Activated CD4-positive, alpha-beta T cell treated with anti-CD3 and anti-CD28 coated beads, Interleukin-2, amount 10 ng/mL, durations not matched to agents 24 days and 14 days (primary cell): ENCODE measurements at places on chromosomes 1 and 21. TPM values are rescaled to one million over a fixed set of nuclear protein-coding genes. Genes with fewer than 3 reads are reported as not detected.

The TBX19 gene
- 2.5 and 3.2 TPM in 2 replicates for total RNA-seq

The KNCN gene
- not detected in 2 replicates for total RNA-seq

The FNDC10 gene
- total RNA-seq, result 14.3 and 15.9 TPM in 2 replicates

The KCND3 gene
- 0.07 TPM in 1 of 2 replicates, not detected in the other for total RNA-seq

The PRAMEF18 gene
- not detected in 2 replicates for total RNA-seq

The PTGFRN gene
- 35.4 and 35.6 TPM in 2 replicates for total RNA-seq

DNA sequence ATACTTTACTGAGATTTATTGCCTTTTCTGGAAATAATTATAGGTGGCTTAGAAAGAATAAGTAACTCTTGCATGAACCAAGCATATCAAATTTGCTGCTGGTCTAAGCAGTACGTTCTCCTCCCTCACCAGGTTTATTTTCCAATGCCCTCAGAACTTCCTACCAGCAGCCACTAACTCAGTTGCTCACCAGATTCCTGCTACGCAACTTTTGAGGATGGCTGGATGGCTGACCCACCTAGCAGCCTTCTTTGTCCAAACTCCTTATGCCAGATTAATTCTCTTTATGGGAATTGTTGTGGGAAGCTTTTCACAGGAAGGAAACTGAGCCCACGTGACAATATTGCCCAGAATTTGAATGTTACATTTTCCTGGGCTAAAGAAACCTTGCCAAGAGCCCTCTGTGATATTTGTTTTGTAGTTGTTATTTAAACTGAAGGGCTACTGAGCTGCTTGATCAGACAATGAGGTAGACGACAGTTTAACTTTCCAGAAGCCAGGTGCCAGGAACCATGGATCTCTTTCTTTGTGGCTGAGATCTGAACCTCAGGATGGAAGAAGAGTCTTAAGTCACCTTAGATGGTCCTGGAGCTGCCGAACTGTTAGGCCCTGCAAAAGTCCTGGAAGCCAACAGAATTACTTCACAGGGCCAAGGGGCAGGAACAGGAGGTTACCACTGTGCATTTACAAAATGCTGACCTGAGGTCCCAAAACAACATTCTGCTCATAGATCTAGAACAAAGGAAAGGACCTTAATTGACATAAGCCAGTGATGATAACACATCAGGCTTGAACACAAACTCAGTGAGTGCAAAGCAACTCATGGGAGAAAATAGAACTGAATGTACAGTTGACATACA lies 85.5 kb upstream of the ATP1A1 start:
- DNase-seq, result no peak

DNA sequence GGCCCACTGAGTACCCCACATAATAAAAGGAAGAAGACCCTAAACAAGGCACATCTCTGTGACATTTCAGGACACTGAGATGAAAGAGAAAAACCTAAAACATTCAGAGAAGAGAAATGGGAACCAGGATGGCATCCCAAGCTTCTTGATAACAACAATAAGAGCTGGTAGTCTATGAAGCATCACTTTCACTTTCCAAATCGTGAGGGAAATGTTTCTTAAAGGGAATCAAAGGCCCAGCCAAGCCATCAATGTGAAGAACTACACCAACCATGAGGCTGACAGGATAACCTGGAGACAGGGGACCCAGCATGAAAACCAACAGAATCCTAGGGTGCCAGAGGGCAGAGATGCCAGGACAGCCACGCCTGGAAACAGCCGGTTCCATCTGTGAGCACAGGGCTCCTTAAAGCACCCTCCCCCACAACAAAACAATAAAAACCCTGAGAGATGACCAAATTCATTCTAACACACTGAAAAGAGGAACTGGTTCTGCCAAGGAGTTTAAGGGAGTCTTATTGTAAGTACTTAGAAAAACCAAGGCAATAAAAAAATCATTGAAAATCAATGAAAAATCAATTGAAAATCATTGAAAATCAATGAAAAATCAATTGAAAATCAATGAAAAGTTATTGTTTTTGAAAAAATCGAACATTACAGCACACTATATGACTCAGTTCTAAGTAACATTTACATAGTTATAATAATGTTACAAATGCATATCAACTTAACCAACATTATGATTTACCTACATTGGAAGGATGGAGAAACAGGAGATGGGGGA lies 141.5 kb upstream of the ERG start:
- DNase-seq, result no peak

GRCh38 chr1:94025383-94026340 lies 95.3 kb downstream of the ABCA4 start:
- DNase-seq, result peak; percentile 65

- peak; percentile 69 for DNase-seq
Measured at GRCh38 chr1:21325231-21325718, 35.0 kb upstream of the ECE1 start.

DNA sequence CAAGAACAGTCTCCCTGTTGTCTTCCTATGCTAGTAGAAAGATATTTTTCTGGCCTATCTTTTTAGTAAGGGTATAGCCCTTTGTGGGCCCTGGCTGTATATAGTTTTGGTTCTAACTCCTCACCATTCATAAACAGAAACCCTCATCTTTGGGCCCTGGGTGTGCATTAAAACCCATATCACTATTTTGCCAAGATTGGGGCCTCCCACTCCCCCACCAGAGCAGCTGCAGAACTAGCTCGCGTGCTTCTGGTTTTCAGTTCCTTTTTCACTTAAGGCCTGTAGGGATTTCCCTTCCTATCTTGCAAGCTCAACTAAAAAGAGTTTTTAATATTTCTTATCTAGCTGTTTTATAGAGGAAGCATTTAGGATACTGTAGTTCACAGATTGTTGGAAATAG lies 106.4 kb downstream of the RGL1 start:
- peak; percentile 55 for DNase-seq

GRCh38 chr1:153791648-153792253 lies 16.5 kb downstream of the SLC27A3 start:
- DNase-seq, result no peak

GRCh38 chr1:64959986-64960385 lies 6.4 kb downstream of the JAK1 start:
- DNase-seq, result no peak

GRCh38 chr1:180954005-180954800 lies 41.5 kb downstream of the KIAA1614 start:
- DNase-seq, result peak; percentile 88

The FCAMR gene
- total RNA-seq, result not detected in 2 replicates

DNA sequence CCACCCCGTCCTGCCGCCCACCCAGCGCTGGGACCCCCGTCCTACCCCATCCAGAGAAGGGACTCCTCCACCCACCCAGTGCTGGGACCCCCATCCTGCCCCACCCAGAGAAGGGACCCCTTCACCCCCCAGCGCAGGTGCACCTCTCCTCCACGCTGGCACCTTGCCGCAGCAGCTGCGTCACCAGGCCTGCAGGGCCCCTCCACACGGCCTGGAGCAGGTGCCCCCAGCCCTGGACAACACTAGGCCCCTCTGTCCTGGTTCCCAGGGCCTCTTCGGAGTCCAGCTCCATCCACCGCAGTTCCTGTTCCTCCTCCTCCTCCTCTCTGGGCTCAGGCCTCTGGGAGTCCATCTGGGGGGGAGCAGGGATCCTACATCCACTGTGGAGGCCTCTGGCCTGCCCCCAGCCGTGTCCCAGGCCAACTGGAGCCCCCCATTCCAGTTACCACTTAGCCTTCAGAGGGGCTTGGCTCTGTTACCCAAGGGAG lies 378 bp downstream of the ANKRD65 start:
- no peak for DNase-seq

DNA sequence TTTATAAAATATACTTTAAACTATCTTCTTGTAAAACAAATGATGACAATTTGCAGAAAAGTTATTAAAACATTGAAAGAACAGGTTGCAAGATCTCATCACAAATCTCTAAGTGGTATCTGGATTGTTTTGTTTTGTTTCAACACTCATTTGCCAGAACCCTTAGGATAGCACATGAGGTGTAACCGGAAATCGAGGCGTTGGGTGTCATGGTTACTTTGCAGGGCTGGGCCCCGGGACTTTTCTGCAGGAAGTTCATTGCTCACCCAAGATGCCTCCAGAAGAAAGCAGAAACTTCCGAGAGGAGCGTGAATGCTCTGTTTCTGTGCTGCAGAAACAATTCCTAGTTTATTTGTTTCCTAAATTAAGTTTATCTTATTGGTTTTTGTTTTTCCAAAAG lies 2.5 kb downstream of the DISC1 start:
- DNase-seq, result peak; percentile 77

GRCh38 chr1:54834007-54834541 lies 33.0 kb upstream of the TTC22 start:
- no peak for DNase-seq

The CRABP2 gene
- total RNA-seq, result 0.62 and 1.4 TPM in 2 replicates

DNA sequence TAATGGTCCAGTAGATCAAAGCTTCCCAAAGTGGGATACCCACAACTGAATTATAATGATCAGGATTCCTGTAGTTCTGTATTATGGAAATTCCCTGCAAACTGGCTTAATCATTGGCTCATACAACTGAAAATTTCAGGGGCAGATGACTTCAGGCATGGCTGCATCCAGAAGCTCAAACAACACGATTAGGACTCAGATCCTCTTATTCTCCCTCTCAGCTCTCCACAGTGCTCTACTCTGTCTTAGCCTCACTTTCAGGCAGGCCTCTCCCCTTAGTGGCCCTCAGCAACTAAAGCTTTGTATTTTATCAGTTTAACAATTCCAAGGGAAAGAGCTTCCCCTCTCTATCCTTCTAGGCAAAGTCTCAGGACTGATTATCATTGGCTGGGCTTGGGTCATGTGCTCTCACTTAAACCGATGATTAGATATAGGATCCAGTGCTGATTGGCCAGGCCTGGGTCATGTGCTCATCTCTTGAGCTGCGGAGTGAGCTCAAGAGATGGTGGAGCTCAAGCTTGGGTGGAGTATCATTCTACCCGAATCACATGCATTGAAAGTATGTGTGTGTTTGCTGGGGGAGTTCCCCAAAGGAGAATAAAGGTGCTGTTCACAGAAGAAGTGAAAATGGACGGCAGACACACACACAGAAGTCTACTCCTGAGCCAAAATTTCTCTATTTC lies 57.9 kb upstream of the RUNX3 start:
- DNase-seq, result no peak

DNA sequence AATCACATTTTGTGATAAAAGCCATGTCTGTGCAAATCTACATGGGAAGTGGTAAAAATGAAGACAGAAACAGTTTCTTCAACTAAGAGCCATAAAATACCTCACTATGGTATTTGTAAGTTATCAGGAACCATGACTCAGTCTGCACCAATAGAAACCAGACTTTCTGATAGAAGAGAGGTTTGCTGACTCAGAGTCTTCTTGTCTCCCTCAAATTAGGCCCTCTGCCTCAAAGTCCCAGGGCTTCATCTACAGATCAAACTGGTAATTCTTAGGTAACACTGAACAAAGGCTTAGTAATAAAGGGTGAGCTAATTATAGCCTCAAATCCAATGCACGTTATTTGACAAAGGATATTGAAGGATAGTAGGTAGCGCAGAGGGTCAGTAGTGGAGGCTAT lies 30.9 kb upstream of the SSX2IP start:
- DNase-seq, result no peak

DNA sequence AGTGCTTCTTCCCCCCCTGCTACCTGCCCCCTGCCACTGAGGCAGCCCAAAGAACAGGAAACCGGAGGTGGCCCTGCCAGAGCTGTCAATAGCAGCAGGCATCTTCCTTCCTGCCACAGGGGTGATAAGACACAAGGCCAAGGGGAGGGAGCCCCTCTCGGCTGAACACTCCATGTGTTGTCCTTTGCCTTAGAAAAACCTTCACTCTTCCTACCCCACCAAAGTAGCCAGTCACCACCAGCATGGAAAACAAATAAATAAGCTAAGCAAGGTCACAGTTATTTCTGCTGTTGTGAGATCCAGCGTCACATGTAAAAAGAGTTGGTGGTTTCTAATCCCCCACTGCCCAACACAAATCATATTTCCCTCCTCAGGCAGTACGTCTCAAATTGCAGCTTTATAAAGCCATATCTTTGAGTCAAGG lies 104.8 kb upstream of the DPT start:
- peak; percentile 53 for DNase-seq

- no peak for DNase-seq
Measured at GRCh38 chr1:76474922-76475321, 392.4 kb upstream of the ST6GALNAC5 start.

GRCh38 chr1:209870151-209870831 lies 42.5 kb downstream of the UTP25 start:
- DNase-seq, result no peak

GRCh38 chr1:242811092-242811840 lies 286.8 kb upstream of the PLD5 start:
- DNase-seq, result no peak

DNA sequence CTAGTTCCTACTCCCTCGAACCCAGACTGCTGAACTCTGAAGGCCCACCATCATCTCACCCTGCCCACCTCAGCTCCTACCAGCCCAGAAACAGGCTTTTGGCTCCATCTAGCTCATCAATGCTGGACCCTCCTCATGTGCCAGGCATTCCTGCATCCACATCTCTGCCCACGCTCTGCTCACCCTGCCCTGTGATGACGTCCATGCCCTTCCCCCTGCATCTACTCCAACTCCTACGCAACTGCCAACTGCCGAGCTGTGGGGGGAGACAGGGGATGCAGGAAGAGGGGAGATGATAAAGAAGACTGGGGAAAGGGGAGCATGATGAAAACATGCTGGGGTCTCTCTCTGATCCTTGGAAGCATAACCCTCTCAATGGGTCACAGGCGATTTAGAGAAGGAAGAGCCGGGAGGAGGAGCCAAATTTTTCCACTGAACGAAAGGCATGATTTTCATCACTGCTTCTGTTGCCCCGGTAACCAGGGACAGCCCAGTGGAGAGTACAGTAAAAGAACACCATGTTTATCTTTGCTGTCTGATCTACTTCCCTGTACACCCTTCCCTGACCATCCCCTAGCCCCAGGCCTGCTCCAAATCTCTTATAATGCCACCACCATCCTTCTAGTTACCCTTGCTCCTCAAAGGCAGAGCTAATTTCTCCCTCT lies 44.3 kb downstream of the CD34 start:
- DNase-seq, result peak; percentile 81

DNA sequence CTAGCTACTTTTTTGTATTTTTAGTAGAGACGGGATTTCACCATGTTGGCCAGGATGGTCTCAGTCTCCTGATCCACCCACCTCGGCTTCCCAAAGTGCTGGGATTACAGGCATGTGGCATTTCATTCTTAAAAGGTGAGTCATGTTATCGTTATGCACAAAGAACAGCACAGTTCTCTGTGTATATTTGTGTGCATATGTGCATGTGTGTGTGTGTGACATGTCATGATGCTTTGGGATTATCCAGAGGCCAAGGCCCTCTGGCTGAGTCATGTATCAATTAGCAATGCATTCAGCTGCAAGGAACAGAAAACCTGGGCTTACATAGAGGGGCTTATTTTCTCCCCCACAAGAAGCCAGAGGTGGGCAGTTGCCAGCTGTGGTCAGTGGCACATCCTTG lies 301.7 kb upstream of the KAZN start:
- no peak for DNase-seq
